ENCODE measurements at places on chromosomes 16 and 17.

- peak; percentile 87 for DNase-seq
Measured at GRCh38 chr17:31494259-31495021, 103.0 kb downstream of the RAB11FIP4 start.

DNA sequence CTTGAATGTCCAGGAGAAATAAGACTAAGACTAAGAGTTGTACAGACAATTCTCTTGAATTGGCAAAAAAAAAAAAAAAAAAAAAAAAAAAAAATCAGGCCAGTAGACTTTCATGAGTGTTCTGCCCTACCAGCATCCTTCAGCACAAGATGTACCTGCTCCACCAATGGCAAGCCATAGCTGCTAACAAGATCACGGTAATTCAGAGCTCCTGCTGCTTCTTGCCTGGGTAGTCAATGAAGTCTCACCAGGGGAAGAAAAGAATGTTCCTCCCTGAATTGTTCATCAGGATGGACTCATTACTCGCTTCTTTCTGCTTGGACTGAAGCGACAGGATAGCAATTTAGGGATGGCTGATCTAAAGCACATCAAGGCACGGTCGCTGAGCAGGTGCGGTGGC is 31.1 kb upstream of the APOH start:
- no peak for DNase-seq

DNA sequence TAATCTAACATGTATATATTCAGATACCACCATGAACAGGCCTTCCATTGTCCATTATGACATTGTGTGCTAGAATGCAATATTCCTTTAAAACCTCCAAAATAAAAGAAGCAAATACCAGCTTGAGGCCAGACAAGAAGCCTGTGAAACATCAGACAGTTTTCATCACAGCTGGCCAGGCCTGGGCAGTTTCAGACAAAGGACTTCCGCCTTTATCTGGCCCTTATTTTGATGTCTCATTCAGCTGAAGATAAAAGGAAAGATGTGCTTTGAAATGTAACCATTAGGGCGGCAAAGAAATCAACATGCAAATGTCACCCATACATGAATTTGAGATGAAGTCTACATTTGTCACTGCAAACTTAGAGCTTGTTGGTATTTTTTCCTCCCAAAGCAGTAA is 737.5 kb downstream of the KCNJ2 start:
- no peak for DNase-seq

- no peak for DNase-seq
Measured at GRCh38 chr17:57749701-57750100, 4.6 kb upstream of the CCDC182 start.

DNA sequence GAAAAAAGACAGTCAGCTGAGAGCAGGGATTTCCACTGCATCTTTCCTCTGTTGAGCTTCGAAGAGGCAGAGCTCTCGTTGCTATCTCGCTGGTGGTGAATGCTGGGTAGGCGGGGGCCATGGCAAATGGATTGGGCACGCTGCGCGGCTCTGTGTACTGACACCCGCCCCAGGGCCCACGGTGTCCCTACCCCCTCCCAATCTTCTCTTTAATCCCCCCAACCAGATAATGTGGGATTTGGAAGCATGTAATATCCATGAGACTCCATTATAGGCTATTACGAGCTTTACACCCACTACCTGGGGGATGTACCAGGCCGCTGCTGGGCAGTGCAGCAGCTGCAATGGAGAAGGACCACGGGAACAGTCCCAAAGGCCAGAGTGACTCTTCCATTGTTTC is 8.3 kb downstream of the PIPOX start:
- DNase-seq: no peak

DNA sequence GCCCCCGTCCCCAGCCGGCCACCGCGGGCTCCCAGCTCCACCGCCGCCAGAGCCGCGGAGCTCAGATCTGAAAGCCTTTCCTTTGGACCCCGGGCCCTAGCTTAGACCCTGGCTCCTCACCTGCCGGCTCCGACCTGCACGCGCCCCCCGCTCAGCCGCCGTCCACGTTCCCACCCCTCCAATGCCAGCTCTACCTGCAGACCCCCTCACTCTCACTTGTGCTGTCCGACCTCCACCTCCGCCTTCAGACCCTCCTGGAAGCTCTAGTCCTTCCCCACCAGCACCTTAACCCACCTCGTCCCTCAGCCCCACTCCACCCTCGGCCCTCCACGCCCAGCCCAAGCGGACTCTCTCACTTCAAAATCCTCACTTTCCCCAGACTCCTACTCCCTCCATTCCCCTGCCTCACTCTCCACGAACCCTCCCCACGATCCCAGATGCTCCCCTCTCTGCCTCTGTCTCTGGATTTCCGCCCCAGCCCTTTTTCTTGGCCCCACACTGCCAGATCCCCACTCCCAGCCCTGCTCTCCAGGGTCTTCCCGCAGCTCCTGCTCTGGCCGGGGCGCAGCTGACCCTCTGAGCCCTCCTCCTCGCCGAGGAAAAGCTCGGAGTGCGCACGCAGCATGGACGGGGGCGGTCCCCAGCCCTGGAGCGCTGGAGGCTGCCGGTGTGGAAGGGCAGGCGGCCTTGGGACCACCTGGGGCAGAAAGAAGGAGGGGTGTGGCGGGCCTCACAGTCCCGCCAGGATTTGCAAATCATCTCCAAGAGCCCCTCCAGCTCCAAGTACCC is at the start of gene TMEM114:
Gene TMEM114 (minus strand): TSS at position 612 of the 789 bp plus-strand sequence. CDS start 673 bp downstream, outside the sequence.
- no peak for DNase-seq

DNA sequence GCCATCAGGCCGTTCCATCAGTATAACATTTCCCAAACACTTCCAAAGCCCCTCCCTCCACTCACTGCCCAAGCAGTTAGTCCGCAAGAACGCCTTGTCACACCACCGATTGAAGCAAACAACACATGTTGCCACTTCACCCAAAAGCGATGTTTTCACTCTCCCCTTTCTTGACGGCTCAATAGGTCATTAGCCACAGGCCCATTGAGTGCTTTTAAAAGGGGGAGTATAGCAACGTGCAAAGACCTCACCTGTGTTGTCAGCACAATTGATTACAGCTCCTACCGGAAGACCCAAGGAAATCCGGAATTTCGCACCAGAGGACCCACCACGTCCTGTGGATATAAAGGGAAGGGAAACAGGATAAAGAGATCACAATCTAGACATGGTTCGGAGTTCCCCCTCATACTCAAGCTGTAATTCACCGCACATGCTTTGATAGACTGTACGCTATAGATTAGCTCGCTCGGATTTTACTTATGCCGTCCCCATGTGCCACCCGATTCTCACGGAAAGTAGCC is 690 bp downstream of the RPL23 start:
- peak; percentile 47 for DNase-seq

DNA sequence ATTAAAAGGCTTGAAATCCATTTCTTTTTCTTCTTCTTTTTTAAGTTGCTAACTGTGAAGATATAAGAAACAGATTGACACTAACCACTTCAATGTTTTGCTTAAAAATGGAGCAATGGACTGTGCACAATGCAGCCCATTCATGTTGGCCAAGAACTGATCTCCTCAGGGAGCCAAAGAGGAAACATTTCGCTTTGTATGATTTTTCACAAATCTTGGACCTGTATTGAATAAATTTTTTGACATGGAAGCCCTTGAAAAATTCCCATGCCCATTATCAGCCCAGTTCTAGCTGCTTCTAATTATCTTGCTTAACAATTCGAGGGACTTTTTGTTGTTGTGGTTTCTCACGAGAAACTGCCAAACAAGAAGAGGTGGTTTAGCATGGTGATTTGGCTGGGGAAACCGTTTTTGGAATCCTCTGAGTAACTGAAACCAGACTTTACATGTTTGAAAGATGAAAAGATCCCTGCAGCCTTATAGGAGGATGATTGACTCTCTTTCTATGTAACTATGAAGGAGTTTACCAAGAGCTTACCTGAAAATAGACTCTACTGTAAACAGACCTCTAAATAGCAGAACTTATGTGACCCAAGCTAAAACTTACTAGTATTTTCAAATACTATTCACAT is 1389.4 kb upstream of the GOT2 start:
- DNase-seq: no peak

GRCh38 chr16:84138824-84139627 is 6.0 kb downstream of the HSDL1 start:
- no peak for DNase-seq

GRCh38 chr16:49017501-49017900 is 264.1 kb downstream of the CBLN1 start:
- DNase-seq: no peak

DNA sequence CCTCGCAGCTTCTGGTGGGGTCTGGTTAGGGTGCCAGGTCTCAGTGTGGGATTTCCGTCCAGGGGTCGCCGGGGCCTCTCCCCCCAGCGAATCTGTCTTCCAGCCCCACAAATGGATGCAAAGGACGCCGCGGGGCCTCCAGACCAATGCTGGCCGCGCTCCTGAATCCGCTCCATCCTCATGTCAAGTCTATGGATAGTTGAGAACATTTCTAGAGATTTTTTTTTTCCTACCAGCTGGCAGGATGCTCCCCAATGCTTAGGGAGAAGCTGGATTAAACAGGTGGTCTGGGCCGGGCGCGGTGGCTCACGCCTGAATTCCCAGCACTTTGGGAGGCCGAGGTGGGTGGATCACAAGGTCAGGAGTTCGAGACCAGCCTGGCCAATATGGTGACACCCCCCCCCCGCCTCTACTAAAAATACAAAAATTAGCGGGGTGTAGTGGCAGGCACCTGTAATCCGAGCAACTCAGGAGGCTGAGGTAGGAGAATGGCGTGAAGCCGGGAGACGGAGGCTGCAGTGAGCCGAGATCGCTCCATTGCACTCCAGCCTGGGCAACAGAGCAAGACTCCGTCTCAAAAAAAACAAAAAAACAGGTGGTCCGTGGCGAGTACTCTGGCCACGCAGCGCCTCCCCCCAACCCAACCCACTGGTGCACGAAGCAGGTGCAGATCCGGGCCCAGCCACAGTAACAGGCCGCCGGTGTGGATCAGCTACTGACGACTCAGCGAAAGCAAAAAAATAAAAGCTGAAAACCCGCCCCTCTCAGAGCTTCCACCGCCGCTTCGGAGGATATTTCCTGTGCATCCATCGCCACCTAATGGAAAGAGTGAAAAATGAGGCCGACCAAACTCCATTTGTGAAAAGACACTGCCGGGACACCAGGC is 1.1 kb upstream of the NXN start:
- peak; percentile 78 for DNase-seq

GRCh38 chr17:17537311-17538099 is 41.3 kb upstream of the RASD1 start:
- no peak for DNase-seq

DNA sequence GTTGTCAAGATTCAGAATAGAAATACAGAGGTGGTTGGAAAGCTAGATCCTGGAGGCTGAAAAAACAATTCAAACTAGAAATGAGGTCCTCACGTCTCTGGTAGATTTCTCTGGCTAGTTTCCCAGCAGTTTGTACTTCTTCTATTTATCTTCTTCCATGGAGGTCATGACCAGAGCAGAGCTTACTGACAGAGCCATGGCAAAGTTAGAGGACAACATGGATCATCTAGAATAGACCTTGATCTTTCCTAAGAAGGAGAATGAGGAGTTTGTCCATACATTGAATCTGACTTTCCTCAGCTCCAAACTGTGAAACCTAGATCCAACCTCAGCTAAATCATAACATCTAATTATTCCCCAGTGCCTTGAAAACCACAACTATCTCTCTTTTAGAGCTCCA is 900.8 kb upstream of the GOT2 start:
- no peak for DNase-seq

GRCh38 chr17:45692661-45693060 is 91.5 kb upstream of the CRHR1 start:
- DNase-seq: no peak

DNA sequence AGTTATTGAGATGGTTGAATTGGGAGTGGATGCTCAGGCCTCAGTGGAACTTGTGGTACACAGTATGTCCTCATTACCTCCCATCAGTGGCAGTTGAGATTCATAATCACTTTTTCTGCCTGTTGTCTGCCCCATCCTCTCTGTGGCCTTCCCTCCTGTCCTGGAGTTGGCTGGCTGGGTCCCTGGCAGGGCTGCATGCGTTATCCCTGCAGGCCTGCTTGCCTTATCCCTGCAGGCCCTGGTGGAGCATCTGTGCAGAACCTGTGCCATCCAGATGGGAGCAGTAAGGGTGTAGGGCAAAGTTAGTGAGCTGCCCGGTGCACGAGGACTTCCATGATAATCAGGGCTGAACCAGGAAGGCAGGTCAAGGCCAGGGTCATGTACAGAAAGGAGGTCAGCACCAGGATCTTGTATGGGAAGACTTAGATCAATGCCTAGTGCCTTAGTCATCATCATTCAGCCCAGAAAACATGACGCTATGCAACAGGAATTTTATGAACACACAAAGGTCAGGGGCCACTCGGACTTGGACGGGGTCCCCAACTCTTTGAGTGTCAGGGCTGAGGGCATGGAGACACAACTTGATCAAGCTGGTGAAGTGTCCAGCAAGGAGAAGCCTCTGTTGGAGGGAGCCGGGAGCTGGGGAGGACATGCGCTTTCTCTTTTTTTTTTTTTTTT is 47.2 kb downstream of the ABCC1 start:
- no peak for DNase-seq

Measured in NB4 (cell line).